ENCODE measurements at places on chromosomes 3 and 15.

GRCh38 chr15:45346381-45346780, 32.0 kb downstream of the GATM start:
- DNase-seq, result no peak

DNA sequence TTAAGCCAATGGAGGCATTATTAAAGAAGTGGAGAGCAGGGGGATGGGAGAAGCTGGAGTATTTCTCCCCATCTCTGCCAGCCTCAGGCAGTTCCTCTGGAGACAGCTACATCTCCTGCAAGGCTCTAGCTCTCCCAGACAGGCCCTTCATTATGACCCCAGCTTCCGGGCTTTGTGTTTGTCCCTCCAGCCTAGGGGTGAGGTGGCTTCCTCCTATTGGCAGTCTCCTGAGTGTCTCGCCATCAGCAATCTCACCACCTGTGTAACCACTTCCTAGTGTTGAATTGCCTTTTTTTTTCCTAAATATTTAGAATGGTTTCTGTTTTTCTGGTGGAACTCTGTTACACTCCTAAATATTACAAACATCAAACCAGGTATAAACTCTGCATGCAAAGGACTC, 122.3 kb downstream of the FAM174B start:
- no peak for DNase-seq

- DNase-seq, result peak; percentile 2
These were observed 26.0 kb upstream of the RPL29 start for GRCh38 chr3:52021489-52022268.

- no peak for DNase-seq
These were observed 368.0 kb downstream of the MFSD1 start for GRCh38 chr3:159169828-159170227.

DNA sequence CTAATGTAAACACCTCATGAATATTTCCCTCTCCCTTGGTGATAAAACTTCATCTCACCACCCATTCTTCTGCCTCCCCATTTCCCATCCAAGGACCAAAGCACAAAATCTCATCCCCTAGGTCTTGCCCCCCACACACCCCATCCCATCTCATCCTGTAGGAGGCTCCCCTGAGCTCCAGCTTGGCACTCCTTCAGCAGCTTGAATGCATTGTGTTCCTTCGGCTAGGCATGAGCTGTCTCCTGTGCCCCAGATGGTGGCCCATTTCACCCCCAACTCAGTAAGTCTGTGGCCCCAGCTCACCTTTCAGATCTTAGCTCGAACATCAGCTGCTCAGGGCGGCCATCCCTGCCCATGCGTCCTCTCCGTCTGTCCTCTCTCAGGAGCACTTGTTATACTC, 203.6 kb upstream of the NR2F2 start:
- DNase-seq, result no peak

GRCh38 chr3:141236361-141236760, 4.7 kb downstream of the PXYLP1 start:
- peak; percentile 18 for DNase-seq

DNA sequence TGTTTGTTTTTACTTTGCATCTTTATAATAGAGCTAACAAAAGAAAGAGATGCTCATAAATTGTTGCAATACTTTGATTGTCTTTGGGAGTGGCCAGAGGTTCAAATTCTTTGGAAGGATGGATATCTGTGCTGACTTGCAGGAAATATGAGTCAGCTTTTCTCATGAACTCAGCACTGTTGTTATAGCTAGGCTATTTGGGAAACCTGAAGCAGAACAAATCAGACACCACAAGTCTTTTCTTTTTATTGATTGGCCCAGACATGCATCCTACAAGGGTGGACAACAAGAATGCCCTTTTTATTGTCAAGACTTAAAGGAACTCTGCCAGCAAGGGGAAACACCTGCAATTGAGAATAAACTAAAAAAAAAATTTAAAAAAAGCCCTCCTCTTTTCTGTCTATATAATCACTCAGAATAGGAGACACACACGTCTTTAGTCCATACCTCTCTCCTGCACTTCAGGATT, 4.6 kb upstream of the DENND4A start:
- no peak for DNase-seq

DNA sequence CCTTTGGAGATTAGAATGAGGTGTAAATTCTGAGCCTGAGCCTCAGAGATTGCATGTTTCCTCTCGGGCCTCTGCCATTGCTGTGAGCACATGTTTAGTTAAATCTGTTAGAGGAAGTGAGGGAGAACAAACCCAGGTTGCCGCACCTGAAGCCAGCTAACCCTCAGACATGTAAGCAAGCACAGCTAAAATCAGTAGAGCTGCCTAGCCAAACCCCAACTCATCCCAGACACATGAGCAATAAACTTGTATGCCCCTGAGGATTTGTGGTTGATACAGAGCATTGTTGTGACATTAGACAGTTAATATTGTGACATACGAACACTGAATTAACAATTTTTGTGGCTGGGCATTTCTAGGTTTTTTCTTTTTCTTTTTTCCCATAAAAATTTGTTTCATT, 41.9 kb downstream of the NMD3 start:
- DNase-seq, result no peak

GRCh38 chr3:66004244-66004643, 34.5 kb downstream of the MAGI1 start:
- DNase-seq, result no peak

DNA sequence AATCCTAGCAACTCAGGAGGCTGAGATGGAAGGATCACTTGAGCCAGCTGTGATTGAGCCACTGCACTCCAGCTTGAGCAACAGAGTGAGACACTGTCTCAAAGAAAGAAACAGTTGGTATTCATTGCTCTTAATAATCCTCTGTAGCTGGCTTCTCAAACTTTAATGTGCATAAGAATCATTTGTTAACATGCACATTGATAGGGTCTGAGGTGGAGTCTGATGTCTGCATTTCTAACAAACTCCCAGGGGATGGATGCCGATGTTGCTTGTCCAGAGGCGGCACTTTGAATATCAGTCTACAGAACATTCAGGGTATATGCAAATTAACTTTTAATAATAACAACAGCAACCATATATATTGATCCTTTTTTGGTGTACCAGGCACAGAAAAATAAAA, 39.9 kb downstream of the NKIRAS1 start:
- no peak for DNase-seq

- no peak for DNase-seq
These were observed 271.2 kb upstream of the TRIM42 start for GRCh38 chr3:140406655-140407054.

DNA sequence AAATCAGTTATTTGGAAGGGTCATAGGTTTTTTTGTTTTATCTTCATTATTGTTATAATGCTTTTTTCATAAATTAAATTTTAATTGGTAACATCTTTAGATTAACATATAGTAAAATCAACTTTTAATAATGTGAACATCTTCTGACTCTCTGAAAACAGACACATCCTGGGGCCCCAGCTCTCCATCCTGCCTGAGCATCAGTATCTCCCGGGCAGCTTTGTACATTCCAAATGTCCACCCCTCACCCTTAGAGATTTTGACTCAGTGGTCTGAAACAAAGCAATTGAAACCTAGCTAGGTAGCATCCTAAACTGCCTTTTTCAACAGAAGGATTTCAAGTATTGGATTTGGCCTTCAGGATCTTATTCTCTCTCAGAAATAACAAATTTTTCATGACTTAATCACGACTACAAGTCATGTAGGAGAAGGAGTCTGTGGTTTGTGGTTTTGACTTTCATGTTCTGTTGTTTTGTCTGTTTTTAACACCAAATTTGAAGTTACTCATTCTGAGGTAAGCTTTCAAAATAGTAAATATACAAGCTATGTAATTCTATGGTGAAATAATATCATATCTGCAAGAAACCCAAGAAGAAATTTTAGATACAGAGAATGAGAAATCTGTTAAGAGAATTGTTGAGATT, 147.3 kb upstream of the UBE2E2 start:
- no peak for DNase-seq

DNA sequence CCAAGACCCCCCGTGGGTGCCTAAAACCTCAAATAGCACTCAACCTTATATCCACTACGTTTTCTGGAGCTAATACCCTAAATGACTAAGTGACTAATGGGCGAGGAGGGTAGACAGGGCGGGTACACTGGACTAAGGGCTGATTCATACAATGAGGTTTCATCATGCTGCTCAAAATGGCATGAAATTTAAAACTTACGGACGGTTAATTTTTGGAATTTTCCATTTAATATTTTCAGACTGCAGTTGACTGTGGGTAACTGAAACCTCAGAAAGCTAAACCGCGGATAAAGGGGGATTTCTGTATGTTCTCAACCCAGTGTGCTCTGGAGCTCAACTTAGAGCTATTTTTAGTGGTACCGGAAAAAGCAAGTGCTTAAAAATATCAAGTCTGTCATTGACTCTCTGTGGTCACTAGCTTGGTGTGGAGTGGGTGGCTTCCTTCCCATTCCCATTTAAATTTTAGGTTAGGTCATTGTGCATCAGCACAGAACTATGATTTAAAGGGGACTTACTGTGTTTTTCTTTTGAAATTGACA, 72.9 kb downstream of the LRRC28 start:
- DNase-seq, result no peak

GRCh38 chr3:191123231-191123630, 75.8 kb upstream of the OSTN start:
- DNase-seq, result no peak

- DNase-seq, result no peak
These were observed 331.4 kb upstream of the WNT5A start for GRCh38 chr3:55818485-55818884.

- DNase-seq, result no peak
These were observed 19.9 kb downstream of the TRANK1 start for GRCh38 chr3:36924744-36925521.

DNA sequence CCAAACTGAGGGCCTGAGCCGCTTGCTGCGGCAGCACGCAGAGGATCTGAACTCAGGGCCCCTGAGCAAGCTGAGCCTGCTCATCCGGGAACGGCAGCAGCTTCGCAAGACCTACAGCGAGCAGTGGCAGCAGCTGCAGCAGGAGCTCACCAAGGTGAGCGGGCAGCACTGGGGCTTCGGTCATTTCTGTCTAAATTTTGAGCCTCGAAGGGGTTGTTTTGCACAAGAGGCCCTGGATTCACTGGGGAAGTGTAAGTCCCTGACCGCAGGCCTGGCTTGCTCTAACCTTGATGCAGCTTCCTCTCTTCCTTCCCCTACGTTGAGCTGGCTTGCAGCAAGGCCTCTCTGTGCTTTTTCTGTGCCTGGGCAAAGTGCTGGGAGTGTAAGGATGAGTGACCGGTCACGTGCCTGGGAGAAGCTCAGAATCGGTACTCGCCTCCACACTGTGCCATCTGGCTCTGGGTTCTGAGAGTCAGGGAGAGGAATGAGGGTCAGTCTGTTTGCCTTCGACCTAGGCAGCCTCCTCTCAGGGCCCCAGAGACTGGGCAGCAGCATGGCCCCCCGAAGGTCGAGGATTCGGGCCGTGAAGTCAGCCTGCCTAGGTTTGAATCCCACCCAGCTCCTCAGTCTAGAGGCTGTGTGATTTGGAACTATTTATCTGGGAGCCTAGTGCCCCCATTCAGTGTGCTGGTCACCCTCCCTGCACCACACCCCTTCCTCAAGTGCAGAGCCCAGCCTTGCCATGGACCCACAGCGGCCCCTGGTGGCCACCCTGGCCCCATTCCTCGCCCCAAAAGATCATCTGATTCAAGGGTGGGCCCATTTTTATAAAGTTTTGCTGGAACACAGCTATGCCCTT, 1.4 kb downstream of the FES start:
- no peak for DNase-seq

- no peak for DNase-seq
These were observed 214.9 kb upstream of the NR2F2 start for GRCh38 chr15:96115642-96116041.

DNA sequence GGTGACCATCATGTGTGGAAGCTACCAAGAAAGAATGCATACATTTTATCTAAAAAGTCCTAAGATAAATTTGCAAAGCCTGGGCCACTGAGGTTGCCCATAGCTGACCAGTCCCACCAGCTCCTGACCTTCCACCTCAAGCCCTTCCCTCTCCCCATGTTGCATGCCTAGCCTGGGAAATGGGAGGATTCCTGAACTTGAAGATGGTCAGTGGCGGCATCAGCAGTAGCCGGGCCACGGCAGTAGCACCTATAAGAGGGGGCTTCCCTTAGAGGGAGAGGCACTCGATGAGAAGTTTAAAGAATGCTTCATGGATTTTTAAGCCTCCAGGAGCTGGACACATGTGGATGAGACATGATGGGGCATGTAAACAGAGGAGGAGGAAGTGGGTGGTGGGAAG, 172.1 kb downstream of the KLF13 start:
- DNase-seq, result no peak

DNA sequence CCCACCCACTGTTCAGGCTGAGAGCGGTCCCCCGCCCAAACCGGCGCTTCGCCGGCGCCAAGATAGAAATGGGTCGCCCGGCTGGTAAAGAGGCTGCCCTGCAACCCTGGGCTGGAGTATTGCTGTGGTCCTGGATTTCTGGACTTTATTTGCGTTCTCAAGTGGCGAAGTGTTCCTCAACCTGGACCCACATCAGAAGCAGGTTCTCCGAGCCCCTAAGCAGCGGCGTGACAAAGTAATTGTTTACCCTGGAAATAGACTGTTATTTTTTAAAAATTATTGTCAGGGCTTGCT, 481 bp upstream of the DYNC1LI1 start:
- peak; percentile 47 for DNase-seq

DNA sequence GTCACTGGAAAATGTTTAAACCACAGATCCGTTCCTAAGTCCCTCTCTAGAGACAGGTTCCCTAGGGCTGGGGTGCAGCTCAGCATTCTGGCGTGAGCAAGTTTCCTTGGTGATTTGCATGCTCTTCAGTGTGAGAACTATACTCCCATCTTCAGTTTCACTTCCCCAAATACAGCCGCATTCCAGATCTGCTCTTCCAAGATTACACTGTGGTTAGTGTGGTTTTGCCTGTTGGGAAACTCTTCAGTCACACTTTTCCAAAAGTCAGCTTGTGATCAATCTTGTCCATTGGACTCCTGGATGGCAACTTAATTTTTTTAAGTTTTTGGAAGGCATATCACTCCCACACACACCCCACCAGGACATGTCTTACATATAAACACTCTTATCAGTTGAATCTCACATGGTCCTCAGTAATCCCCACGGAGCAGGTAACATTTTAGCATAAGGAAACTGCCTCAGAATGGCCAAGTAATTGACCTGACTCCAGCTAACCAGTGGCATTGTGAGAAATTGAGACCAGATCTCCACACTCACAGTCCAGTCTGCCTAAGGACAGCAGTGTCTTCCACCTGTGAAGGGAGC, 33.5 kb upstream of the PTPN23 start:
- no peak for DNase-seq

DNA sequence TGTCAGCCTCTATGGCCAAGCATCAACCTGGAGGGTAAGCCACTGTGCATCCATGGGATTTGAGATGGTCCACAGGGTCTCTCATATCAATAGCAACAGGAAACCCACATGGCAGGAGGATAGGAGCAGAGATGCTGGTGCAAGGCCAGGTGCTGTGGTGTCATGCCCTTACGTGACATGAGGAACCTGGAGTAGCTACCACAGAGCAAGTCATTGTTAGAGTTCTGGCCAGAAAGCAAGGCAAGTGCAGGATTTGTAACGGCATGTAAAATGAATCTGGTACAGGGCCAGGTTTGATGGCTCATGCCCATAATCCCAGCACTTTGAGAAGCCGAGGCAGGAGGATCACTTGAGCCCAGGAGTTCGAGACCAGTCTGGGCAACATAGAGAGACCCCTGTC, 14.8 kb upstream of the ZNF774 start:
- no peak for DNase-seq

GRCh38 chr3:138995706-138996105, 10.4 kb downstream of the PRR23A start:
- DNase-seq, result no peak
